Right renal cortex interstitium (tissue), 3 donors: ENCODE measurements at places on chromosomes 1 and 21. TPM values are rescaled to one million over a fixed set of nuclear protein-coding genes. Genes with fewer than 3 reads are reported as not detected.

CELA2A gene
- polyA plus RNA-seq, result 0.35 TPM

CELA3B gene
- polyA plus RNA-seq, result not detected

TFF3 gene
- polyA plus RNA-seq, result 3.7 TPM

C8B gene
- 0.28 TPM for polyA plus RNA-seq

AGO1 gene
- 17.1 TPM for polyA plus RNA-seq

ISG20L2 gene
- 39.9 TPM for polyA plus RNA-seq
